GM18507 (cell line): ENCODE measurements at places on chromosomes 1 and 21.

DNA sequence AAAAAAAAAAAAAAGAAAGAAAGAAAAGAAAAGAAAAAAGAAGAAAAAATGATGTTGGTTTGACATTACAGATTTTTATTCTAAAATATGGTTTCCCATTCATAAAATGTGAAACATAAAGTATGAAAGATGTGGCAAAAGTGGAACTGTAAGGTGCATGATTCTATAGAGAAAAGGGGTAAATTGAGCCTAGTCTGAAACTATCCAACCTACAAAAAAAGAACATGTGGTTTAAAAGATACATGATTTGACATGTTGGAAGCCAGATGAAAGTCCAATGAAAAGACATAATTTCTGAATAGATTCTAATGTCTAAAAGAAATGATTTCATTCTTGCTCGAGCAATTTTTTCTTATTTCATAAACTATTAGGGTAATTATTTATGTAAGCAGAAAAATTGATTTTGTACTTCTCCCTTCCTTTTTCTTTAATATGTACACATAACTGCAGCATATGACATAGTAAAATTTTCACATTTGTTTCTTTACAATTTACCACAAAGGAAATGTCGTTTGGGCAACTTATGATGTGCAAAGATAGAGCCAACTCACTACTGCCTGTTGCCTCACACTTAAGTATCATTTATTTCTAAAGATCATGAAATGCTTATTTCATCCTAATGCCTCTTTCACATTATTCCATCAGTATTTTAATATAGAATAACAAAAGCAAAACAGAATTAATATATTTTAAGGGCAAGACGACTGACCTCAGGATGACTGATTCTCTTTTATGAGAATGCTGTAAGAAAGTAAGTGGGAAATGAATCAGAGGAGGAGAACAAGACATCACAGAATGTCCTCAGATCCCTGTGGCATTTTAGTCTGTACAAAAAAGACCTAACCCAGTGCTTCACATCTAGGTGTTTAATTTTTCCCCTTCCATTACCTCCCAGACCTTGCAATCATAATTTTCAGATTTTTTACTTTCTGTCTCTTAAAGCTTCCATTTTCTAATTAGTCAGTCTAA is 165.8 kb upstream of the HMCN1 start:
- no peak for DNase-seq

DNA sequence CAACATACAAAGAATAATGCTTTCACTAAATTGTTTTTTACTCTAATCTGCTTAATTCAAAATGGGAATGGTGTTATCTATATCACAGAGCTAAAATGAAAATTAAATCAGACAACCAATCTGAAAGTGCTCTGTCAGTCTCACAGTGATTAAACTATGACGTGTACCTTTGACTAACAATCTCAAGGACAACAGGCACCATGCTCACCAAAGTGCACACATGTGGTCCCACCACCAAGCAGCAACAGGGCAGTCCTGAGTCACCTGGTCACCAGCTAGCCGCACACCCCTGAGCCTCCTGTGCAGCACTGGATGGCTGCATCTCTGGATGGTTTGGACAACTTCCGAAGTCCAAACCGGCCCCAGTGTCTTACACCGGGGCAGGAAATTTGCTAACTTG is 54.5 kb upstream of the NADK start:
- no peak for DNase-seq

DNA sequence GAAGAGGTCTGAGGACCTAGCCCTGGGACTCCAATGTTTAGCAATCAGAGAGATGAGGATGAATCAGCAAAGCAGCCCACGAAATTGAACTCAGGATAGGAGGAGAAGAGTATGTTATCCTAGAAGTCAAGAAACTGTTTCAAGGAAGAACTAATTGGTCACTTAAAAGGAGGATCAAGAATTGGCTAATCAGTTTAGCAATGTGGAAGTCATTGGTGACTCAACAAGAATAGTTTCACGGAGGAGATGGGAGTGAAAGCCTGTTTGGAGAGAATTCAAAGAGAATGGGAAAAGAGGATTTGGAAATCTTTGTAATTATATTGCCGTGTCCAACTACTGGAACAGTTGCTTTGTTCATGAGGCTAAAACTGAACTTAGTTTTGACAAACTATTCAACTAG is 7.4 kb downstream of the HMCN1 start:
- no peak for DNase-seq

- DNase-seq, result no peak
Observed at GRCh38 chr1:109527098-109527811, 12.4 kb upstream of the GPR61 start.

- no peak for DNase-seq
Observed at GRCh38 chr1:10431070-10431730, 967 bp downstream of the CENPS start.

DNA sequence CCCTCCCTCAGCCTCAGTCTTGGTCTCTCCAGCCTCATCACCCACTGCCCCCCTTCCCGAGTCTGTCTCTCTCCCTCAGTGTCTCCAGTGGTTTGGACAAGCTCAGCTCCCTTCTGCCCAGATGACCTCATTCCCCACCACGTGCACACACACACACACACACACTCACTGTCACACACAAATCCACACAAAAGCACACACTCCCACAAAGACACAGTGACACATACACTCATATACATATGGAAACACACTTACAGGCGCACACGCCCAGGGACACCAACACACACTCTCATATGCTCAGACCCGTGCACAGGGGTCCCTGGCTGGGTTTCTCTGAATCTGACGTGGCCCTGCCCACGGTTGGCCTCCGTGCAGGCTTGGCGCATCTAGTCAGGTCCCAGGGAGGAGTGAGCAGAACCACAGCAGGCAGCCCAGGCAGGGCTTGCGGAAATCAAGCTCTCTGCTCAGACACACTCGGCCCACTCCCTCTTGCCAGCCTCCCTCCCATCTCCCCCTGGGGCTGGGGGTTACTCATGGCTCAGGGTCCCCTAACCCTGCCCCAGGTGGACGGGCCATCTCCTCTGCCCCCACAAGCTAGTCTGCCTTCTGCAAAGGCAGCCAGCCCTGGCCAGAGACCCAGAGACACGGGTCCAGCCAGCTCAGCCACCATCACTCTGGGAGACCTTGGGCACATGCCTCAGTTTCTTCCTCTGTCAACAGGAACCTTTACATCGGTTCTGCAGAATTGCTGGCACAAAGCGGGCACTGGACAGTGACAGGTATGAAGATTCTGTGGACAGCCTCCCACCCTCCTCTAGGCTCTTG is 38.5 kb upstream of the FAM131C start:
- DNase-seq, result no peak

DNA sequence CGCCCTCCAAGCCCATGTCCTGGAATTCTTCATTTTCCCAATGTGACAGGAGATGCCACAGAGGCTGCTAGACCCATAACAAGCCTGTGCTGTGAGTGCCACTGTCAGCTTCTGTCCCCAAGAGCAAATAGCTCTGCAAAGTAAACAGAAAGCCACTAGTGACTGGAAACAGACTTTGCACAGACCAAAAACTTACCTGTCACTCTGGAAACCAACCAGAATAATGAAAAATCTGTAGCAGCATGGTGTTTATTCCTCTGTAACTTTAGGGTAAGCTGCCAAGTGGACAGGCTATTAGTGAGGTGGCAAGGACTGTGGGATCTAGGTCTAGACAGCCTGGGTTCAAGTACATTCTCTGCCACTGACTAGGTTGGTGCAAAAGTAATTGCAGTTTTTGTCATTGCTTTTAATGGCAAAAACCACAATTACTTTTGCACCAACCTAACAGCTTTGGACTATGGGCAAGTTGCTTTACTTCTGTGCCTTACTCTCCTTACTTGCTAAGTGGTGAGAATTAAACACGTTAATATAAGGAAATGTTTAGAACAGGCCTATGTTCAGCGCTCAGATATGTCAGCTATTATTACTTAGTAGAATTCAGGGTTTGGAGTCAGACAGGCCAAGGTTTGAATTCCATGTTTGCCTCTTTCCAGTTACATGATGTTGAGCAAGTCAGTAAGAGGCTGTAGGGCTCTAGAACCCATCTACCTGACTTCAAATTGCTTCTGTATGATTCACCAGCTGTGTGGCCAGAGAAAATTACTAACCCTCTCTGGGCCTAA is at the start of gene C8B:
Gene C8B, minus strand, starts transcription at position 100 of the 782 bp plus-strand sequence. Its CDS starts 67 bp downstream, at position 33.
- no peak for DNase-seq

- DNase-seq, result no peak
Observed at GRCh38 chr1:209402697-209403096, 180.8 kb upstream of the CAMK1G start.

DNA sequence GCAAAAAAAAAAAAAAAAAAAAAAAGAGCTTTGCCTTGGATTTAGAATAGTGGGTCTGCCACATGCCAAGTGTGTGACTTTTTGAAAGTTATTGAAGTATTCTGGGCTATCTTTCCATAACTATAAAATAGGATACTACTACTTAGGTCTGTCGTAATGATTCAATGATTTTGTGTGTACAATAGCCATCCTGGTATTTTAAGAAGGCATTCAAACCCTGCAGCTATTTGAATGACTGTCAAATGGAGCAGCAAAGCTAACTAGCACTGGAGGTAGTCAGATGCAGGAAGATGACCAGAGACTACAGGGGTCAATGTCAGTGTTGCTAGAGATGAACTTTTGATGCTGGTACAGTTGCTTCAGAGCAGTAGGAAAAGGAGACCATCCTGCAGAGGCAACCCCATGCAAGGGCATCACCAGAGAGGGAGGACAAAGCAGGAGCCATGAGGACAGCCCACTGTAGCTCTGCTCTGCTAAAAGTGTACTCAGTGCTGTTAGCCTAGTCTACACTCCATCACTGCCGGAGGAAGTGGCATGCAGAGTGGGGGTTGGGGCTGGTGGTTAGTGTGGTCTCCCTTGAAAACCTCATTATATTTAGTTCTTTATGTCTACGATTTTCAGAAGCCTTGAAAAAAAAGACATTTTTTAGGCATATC is 29.0 kb downstream of the DUSP10 start:
- DNase-seq, result no peak

DNA sequence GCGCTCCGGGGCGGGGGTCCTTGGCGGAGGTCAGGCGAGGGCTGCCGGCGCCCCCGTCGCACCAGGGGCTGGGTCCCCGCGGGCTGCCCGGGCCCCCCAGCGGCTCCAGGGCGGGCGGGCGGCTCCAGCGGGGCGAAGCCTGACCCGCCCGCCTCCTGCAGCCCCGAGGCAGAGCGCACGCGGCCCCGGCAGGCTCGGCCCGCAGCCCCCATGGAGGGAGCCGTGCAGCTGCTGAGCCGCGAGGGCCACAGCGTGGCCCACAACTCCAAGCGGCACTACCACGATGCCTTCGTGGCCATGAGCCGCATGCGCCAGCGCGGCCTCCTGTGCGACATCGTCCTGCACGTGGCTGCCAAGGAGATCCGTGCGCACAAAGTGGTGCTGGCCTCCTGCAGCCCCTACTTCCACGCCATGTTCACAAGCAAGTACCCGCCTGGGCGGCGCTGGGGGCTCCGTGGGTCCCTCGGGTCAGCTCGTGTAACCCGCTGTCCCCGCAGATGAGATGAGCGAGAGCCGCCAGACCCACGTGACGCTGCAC is 817 bp downstream of the KLHL17 start:
- DNase-seq, result no peak

DNA sequence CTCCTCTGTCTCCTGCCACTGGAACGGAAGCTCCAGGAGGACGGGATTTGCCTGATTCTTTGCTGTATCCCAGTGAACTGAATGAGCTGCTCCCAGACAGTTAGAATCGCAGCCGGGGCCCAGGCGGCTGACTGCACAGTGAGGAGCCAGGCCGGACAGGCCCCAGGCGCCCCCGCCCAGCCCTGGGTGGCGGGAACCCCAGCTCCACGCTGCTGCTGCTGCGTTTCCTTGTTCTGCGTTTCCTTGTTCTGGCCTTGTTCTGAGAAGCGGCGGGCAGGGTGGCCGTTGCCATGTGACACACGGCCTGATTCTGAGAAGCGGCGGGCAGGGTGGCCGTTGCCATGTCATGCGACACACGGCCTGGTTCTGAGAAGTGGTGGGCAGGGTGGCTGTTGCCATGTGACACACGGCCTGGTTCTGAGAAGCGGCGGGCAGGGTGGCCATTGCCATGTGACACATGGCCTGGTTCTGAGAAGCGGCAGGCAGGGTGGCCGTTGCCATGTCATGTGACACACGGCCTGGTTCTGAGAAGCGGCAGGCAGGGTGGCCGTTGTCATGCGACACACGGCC is 56.2 kb downstream of the SLC37A1 start:
- no peak for DNase-seq

DNA sequence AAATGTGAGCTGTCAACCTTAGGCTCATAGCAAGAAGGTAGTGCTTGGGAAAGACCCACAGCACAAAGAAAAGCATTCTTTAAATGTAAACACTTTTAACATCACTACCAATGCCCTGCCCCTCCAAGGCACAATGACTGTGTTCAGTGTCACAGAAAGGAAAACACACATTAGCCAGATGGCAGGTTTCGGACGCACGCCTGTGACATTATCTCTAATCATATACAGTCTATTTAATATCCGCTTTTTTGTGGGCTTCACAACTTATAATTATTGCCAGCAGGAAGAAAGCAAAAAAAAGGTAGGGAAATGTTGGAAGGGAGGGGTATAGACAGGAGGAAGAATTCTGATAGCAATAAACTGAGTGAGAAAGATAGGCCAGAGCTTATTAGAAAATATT is 112.4 kb upstream of the BEND5 start:
- DNase-seq, result no peak
